ENCODE measurements at places on chromosomes 2 and 18.

DNA sequence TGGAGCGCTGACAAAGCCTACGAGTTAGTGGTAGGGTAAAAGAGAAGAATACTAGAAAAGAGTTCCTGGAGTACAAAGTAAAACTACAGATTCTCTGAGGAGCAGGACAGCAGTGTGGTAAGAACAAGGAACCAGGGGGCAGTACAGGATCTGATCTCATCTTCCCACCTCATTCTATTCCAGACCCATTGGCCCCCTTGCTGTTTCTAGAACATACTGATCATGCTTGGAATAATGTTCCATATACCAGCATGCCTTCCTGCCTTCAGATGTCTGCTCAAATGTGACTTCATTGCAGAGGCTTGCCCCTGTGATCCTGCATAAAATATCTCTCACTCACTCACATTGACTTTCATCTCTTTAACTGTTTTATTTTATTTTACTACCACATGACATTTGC lies 19.3 kb downstream of the MSGN1 start:
- DNase-seq: no peak

GRCh38 chr2:165060411-165060810 lies 105.1 kb upstream of the SLC38A11 start:
- DNase-seq: no peak

- DNase-seq: no peak
These were observed 66.4 kb downstream of the COA5 start for GRCh38 chr2:98541906-98542305.

DNA sequence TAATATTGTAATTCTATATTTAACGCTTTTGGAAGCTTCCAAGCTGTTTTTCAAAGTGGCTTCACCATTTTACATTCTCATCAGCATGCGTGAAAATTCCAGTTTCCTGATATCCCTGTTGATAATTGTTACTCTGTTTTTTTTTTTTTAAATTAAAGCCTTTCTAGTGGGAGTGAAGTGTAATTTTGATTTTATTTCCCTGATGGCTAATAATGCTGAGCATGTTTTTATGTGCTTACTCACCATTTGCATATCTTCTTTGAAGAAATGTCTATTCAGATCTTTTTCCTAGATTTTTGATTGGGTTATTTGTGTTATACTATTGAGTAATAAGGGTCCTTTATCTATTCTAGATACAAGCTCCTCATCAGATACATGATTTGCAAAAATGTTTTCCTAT lies 382.8 kb upstream of the HS6ST1 start:
- no peak for DNase-seq

GRCh38 chr2:85453571-85453970 lies 35.1 kb downstream of the SH2D6 start:
- DNase-seq: no peak

DNA sequence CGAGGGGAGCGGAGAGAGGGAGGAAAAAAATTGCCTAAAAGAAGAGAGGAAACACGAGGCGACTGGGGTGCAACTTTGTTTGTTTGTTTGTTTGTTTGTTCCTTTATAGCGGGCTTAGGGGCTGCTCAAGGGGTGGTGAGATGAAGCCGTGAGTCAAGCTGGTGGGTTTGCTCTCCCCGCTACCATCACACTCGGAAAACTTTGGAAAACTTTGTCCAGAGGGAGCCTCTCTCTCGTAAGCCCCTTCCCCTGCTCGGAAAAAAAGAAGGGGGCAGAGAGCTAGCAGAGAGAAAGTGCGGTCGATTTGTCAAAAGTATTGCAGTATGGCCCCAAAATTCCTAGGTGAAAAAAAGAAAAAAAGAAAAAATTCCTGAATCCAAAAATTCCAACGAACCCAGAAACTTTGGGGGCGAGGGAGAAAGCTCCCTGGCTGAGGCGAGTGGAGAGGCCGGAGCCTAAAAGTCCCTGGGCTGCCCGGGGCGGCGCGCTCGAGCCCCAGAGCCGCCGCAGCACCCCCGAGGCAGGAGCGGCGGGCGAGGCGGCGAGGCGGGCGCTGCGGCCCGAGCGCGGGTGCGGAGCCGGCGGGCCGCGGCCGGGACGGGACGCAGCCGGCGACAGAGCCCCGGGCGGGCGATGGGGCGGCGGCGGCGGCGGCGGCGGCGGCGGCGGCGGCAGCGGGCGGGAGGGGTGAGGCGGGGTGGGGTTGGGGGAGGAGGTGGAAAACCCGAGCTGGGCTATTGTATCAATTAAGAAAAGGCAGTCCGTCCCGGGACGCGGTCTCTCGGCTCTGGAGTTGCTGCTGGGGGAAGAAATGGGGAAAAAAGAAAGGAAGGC lies 558 bp upstream of the CYP26B1 start:
- DNase-seq: no peak

Measured in CD8-positive, alpha-beta memory T cell (primary cell).